Lung (tissue), 17 donors: ENCODE measurements at places on chromosomes 2 and 18. TPM values are rescaled to one million over a fixed set of nuclear protein-coding genes. Genes with fewer than 3 reads are reported as not detected.
A peak's percentile ranks its signal among the peaks of the same experiment; 100 is the strongest.

GRCh38 chr2:95333888-95334338, 36.8 kb downstream of the KCNIP3 start:
- no peaks in the 10 kb centered on the region for H3K27me3 ChIP-seq
- H3K36me3 ChIP-seq = no peaks in the 10 kb centered on the region
- H3K4me1 ChIP-seq = no peaks in the 10 kb centered on the region

The CYBRD1 gene
- 76.7 TPM for polyA plus RNA-seq

DNA sequence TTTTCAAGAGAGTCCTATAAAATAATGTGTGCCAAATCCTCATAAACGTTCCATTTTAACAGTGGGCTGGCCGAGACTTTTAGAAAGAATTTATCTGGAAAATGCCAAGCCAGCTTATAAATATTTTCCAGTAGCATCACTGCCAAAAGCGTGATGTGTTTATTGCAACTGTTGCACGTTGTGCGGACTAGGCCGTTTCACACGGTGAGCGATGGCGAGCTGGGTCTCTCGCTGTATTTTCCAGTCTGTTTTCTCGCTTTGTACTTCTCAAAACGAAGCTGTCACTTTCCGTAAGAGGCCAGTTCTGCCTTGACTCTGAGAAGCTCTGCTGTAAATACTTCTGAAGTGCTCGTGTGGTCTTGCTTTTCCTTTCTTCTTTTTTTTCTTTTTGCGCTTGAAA, 65.0 kb upstream of the ZNF236 start:
- DNase-seq = peak; percentile 45
- peaks cover 14% of the 10 kb centered on the region for H3K4me1 ChIP-seq
- no peak overlapping the region for H3K27ac ChIP-seq
- H3K36me3 ChIP-seq = no peaks in the 10 kb centered on the region

GRCh38 chr2:167331636-167332232, 443.5 kb downstream of the XIRP2 start:
- no peaks in the 10 kb centered on the region for H3K36me3 ChIP-seq

DNA sequence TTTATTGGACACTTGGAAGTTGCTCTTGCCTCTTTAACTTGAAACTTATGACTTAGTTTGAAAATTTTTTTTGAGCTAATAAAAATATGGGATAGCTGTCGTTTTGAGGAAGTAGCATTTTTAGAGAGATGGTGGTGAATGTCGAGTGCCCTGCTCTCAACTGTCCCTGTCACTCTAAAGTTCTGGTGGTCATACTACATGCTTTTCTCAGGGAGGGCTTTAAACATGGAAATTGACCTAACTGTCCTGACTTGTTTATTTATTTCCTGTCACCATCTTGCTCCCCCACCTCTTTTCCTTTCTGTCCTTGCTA, 16.0 kb downstream of the CEP192 start:
- H3K36me3 ChIP-seq = peaks cover 10% of the 10 kb centered on the region
- no peaks in the 10 kb centered on the region for H3K4me1 ChIP-seq
- H3K4me3 ChIP-seq = no peak overlapping the region
- H3K27ac ChIP-seq = no peak overlapping the region
